Activated naive CD4-positive, alpha-beta T cell treated with anti-CD3 and anti-CD28 coated beads, Interleukin-2, amount 10 ng/mL, durations not matched to agents 7 days and 5 days (primary cell): ENCODE measurements at places on chromosomes 1 and 21.
A peak's percentile ranks its signal among the peaks of the same experiment; 100 is the strongest.

DNA sequence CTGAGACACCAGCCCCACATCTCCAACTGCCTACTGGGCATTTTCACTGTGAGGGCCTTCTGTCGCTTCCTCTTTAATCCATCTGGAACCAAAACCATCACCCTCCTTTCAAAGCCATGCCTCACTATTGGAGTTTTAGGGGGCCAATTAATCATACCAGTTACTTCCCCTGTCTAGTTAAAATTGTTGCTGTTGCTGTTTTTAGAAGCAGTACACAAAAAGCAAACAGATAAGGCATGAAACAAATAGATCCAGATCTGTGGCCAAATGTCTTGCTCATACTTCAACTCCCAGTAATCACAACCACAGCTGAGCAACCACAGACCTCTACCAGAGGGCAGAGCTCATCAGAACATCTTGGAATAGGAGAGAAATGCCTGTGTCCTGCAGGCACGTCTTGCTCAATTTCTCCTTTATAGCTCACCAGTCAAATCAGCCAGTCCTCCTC, 133.8 kb upstream of the C1orf105 start:
- no peaks in the 10 kb centered on the region for H3K4me1 ChIP-seq
- H3K4me3 ChIP-seq: no peak overlapping the region
- no peaks in the 10 kb centered on the region for H3K27me3 ChIP-seq
- no peak overlapping the region for H3K27ac ChIP-seq
- no peak for DNase-seq
- H3K36me3 ChIP-seq: no peaks in the 10 kb centered on the region

DNA sequence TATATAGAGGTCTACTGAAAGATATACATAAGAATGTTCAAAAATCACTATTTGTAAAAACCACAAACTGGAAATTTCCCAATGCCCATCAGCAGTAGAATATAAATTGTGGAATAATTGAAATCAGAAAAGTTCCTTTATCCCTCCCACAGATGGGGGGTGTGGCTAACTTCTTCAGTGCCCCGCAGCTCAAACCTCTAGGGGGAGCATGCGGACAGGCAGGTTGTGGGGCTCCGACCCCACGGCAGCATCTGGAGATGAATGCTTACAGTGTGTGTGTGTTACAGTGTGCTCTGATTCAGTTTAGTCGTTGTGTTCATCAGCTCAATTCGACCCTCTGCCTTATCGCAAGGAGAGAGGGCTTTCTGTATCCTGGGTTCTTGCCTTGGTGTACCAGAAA, 262.1 kb upstream of the LRRC7 start:
- H3K27ac ChIP-seq: no peak overlapping the region
- DNase-seq: no peak
- H3K4me1 ChIP-seq: no peaks in the 10 kb centered on the region
- H3K4me3 ChIP-seq: no peak overlapping the region
- H3K27me3 ChIP-seq: no peaks in the 10 kb centered on the region

- no peaks in the 10 kb centered on the region for H3K36me3 ChIP-seq
- no peaks in the 10 kb centered on the region for H3K27me3 ChIP-seq
- peak; percentile 30 for DNase-seq
- no peaks in the 10 kb centered on the region for H3K4me1 ChIP-seq
- no peak overlapping the region for H3K4me3 ChIP-seq
Observed at GRCh38 chr1:16612332-16613172, 812 bp downstream of the NBPF1 start.

DNA sequence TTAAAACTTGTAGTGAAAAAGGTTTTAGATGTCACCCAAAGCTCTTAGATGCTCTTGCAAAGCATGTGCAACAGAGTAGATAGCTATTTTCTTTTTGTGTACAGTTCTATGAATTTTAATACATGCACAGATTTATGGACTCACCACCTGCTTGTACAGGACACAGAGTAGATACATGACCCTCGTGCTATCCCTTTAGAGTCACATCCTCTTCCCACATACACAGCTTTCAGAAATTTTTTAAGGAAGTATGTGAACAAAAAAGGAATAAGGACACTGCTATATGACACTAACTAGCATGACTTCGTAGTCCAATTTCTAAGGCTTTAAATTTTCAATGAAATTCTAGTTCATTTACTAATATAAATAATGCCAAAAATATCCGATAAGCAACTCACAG, 60.9 kb downstream of the ABL2 start:
- no peaks in the 10 kb centered on the region for H3K4me1 ChIP-seq
- no peak overlapping the region for H3K27ac ChIP-seq
- no peaks in the 10 kb centered on the region for H3K36me3 ChIP-seq
- DNase-seq: no peak
- H3K27me3 ChIP-seq: no peaks in the 10 kb centered on the region

DNA sequence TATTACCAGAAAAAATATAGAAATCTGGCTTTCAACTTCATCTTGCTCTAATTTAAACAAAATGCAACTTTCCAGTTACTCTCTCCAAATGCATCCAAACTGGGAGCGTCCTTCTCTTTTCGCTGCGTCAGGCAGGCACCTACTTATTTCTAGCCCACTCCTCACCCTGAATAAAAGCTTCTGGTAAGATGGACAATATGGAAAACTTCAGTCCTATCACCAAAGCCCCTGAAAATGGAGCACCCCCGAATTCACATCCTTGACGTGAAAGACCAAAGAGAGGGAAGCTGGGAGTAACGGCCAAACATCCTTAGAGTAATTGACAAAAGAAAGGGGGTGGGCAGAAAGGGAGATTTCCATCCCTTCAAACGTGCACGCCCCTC, 5.5 kb upstream of the PROX1 start:
- H3K27me3 ChIP-seq: peaks cover 100% of the 10 kb centered on the region
- H3K4me3 ChIP-seq: no peak overlapping the region
- H3K36me3 ChIP-seq: peaks cover 6% of the 10 kb centered on the region
